ENCODE measurements at places on chromosomes 12 and 14.

GRCh38 chr12:75739912-75740311 lies 228.5 kb upstream of the KRR1 start:
- no peak for DNase-seq

- DNase-seq = peak; percentile 56
Measured at GRCh38 chr14:94540031-94540794, 21.0 kb upstream of the SERPINA4 start.

DNA sequence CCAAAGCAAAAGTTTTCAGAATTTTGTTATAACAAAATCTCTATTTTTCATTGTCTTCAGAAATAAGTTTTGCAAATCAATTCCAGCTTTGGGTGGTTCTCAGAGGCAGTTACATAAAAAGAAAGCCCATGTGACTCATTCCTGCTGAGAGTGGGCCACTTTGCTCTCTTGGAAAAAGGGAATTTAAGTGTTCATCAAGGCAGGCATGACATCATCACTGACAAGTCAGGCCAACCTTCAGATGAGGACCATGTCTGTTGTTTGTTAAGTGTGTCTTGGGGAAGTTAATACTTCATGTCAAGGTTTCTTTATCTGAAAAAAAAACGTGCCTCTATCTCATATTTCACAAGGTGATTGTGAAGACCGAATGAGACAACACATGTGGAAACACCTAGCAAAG lies 519.8 kb upstream of the TMPO start:
- no peak for DNase-seq

- peak; percentile 73 for DNase-seq
Measured at GRCh38 chr14:75452900-75453816, 25.3 kb downstream of the JDP2 start.

- DNase-seq = no peak
Measured at GRCh38 chr12:43118881-43119280, 433.1 kb downstream of the ADAMTS20 start.

DNA sequence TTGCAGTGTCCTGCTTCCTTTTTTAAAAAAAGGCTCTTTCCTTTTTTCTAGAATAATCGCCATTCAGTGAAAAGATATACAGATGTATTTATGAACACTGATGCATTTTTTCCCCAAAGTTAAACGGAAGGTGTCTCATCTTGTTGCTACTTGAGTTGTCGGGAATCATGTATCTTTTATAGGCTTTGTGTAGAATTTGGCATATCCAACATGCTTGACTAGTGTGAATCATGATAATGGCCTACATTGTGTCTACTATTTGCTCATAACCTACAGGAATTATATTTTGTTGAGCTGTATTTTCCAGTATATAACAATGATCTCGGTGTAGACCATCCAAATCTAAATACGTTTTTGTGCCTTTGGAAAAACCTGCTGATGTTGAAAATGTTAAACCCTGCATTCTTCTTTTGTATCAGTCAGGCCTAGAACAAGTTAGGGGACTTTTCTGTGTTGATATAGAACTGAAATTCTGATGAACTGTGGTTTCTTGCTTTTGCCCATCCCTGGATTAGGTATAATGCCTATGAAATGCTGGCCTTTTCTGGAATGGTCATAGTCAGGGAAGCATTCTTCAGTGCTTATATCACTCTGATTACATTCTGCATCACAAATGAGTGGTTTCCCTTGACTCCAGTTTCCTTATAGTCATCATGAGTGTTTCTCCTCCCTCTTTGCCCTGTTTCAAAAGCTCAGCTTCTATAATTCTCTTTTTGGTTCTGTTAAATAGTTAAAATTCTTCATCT lies 10.8 kb downstream of the BMAL2 start:
- no peak for DNase-seq

- no peak for DNase-seq
Measured at GRCh38 chr12:43113135-43113534, 438.9 kb downstream of the ADAMTS20 start.

GRCh38 chr14:51138404-51139103 lies 43.6 kb upstream of the TRIM9 start:
- DNase-seq = no peak

GRCh38 chr14:75188520-75189268 lies 12.3 kb upstream of the TMED10 start:
- no peak for DNase-seq

DNA sequence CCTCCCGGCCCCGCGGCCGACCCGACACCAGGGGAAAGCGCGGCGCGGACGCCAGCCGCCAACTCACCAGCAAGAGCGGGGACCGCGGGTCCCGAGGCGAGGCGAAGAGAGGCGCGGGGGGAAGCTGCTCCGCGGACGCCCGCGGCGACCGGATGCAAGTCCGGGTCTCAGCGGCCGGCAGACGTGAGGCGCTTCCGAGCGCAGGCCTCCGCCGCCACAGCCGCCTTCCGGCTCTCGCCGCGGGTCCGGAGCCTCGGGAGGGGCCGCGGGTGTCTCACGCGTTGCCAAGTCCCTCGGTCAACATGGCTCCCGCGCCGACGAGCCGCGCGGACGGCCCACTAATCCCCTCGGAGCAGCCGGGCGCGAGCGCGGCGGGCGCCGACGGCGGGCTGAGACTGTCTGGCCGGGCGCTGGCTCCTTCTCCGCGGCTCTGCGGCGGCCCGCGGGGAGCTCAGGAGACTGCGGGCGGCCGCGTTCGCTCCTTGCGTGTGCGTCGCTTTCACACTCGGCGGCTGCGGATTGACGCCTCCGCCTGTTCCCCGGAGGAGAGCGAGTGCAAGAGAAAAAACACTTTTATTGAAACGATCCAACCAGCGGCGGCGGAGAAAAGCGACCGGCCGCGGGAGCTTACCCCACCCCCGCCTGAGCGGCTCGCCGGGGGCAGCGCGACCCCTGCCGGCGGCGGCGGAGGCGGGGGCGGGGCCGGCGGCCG lies at the start of gene CDK17:
CDK17 (minus strand) TSS at position 521 of the 712 bp plus-strand sequence. CDS start 65,603 bp downstream, outside the sequence.
- DNase-seq = peak; percentile 85

DNA sequence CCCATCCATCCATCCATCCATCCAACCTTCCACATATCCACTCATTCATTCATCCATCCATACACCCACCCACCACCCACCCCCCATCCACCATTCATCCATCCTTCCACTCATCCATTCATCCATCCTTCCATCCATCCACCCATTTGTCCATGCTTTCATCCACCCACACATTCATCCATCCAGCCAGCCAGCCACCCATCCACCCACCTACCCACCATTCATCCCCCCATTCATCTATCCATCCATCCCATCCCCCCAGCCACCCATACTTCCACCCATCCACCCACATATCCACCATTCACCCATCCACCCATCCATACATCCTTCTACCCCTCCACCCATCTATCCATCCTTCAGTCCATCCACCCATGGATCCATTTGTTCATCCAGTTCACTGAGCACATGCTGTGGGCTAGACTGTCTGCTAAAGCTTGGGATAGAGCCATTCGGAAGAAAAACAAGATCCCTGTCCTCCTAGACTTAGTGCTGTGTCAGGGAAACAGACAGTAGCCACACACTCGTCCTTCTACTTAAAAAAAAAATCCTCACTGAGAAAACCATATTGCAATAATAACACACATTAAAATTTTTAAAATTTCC lies 377.5 kb downstream of the ADGRD1 start:
- no peak for DNase-seq

DNA sequence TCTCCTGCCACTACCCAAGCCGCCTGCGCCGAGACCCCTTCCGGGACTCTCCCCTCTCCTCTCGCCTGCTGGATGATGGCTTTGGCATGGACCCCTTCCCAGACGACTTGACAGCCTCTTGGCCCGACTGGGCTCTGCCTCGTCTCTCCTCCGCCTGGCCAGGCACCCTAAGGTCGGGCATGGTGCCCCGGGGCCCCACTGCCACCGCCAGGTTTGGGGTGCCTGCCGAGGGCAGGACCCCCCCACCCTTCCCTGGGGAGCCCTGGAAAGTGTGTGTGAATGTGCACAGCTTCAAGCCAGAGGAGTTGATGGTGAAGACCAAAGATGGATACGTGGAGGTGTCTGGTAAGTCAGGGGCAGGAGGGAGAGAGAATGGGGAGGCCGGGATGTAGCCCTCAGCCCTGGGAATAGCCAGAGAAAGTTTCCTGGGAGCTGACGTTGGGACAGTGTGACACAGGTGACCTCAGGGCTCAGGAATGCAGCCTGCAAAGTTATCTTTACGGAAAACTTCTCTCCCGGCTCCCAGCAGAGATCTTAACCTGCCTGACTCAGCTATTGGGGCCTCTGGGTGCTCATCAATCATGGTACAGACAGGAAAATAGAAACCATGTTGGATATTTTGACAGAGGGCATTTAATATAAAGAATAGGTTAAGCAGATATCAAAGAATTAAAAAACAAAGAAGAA lies 747 bp downstream of the HSPB8 start:
- no peak for DNase-seq

- no peak for DNase-seq
Measured at GRCh38 chr12:56267443-56268071, 815 bp downstream of the COQ10A start.

GRCh38 chr12:70948976-70949336 lies 28.4 kb upstream of the PTPRR start:
- peak; percentile 61 for DNase-seq

GRCh38 chr14:74507840-74508239 lies 14.3 kb downstream of the ISCA2 start:
- DNase-seq = no peak

GRCh38 chr12:117228239-117228638 lies 38.0 kb upstream of the FBXO21 start:
- no peak for DNase-seq

GRCh38 chr12:34016361-34016760 lies 5.9 kb upstream of the ALG10 start:
- no peak for DNase-seq

DNA sequence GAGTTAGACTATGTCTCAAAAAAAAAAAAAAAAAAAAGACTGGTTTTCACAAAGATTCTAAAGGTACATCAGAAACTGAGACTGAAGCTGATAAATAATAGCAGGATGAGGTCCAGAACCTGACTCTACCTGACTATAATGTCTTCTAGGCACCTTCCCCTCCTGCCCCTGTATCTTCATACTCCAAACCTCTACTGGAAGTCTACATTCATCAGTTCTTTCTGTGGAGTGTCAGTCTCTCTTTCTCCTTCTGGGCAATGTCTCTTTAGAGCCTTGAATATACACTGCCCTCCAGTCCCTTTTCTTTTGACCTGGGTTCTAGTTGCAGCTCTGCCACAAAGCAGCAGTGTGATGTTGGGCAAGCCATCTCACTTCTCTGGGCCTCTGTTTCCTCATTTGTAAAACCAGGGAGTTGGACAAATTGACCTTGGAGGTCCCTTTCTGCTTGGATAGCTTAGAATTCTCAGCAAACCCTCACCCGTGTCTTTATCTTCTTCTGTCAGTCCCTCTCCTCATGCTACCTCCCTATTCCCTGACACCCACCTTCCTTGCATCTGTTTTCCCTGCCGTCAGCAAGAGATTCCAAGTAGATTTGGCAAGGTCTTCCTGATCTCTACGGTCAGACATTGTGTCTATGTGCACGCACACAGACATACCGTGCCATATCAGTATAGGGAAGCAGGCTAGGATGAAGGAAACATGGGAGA lies 4.3 kb downstream of the NFE2 start:
- DNase-seq = peak; percentile 23

DNA sequence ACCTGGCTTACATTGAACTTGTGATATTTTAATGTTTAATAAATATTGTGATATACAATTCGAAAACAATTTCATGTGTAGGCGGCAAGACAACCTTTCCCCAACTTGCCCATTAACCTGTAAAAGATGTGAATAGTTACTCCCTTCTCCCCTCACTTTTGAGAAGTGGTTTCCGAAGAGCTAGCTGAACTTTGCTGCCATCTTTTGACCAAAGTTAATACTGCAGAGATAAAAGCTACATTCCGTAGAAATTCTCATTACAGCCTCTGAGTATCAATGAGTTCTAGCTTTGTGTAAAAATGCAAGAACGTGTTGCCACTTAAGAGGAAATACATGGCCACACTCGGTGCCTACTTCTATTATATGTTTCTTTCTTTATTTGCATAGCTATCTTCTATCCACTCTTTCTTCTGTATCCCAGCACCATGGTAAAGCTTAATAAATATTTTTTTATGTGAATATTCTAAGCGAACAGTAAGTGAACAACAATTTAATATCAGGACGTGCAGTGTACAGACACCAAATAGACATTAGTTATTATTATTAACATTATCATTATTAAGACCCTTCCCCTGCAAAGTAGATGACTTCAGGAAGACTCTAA lies 105.1 kb upstream of the TMEM260 start:
- DNase-seq = no peak

GRCh38 chr12:10739157-10740118 lies 16.3 kb upstream of the YBX3 start:
- no peak for DNase-seq

GRCh38 chr12:127559349-127560040 lies 707.5 kb upstream of the TMEM132C start:
- DNase-seq = no peak

DNA sequence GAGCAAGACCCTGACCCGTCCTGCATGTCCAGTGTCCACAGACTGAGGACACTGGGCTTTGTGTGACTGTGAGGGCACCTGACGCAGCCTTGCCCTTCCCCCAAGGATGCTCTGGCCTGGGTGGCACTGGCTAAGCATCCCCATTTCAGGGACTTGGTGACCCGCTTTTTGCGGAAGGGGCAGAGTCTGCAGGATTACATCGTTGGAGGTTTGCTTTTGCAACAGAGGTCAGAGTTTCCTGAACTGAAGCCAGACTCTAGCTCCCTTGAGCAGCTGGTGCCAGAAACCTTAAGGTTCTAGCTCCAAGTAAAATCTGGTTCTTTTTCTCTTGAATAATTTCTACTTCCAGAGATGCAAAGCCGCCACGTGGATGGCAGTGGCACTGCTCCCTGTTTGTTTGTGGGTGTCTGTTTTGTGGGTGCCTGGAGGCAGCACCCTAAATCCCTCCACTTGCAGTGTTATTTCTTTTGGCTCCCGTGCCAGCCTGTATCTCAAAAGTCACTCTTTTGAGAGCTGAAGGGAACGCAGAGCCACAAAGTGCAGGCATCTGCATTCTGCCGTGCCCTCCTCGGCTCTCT lies 184.7 kb downstream of the TSPAN9 start:
- no peak for DNase-seq

- no peak for DNase-seq
Measured at GRCh38 chr12:2553388-2554126, 241.2 kb upstream of the FKBP4 start.

GRCh38 chr12:108630481-108631207 lies 3.0 kb downstream of the SELPLG start:
- DNase-seq = no peak

GRCh38 chr12:7131502-7131866 lies 1.3 kb downstream of the CLSTN3 start:
- no peak for DNase-seq

DNA sequence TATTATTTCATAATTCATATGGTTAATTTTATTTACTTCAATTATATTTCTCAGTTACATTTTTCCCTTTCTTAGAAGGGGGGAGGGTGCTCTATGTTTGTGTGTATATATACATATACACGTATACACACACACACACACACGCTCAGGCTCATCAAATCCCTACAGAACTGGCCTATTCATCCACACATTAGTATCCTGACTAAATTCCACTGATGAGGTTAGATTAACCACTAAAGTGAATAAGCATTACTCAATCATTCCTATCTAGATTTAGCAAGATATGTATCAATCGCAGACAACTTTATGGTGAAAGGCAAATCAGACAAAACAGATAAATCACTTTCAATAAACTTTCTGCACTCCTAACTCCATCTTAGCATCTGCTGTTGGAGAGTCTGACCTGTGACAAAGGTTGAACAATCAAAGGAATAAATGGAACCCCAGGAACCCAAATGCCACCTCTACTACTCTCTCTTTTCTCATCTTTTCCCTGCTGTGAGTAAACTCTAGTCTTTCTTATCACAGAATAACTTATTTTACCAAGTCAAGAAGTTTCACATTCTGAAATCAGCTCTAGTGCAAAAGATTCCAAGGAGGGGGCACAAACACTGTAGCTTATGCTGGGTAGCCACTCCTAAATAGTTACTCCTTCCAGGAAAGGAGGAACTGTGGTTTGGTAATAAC lies 67.6 kb downstream of the RALGAPA1 start:
- no peak for DNase-seq

Measured in right atrium auricular region (tissue), 2 donors.